ENCODE measurements at places on chromosomes 6 and 20. TPM values are rescaled to one million over a fixed set of nuclear protein-coding genes. Genes with fewer than 3 reads are reported as not detected.

DNA sequence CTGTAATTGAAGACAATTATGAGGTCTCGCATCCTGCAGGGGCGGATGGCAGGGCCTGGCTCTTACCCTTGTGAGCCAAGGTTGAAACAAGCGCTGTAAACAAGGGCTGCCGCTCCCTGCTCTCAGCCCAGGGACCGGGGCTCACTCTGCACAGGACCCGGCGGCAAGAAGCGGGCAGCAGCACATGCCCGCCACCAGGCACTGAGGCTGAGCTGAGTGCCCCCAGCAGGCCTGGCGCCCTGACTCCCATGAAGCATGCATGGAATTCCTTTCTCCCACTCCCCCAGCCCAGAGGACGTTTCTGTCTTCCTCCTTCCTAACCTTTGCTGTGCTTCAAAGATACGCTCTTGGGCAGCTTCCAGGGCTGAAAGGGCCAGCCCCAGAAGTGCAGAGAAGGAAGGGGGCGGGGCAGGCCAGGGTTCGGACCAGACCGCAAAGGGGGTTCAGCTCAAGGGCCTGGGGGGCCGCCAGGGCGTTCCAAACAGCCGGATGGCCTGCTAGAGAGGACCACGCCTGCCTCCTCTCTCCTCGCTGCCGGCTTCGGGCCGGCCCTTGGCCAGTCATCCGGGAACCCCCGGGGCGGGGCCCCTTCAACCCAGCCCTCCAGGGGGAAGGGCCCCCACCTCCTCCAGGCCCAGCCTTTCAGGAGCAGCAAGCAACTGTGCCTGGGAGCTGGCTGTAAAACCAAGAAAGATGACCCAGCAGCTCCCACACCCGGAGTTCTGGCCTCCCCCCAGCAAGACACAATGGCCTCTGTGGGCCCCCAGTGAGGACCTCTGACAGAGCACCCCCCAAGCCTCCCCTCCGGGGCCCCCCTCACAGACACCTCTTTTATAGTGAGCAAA is 109.9 kb downstream of the NOL4L start:
- peak; percentile 99 for DNase-seq

DNA sequence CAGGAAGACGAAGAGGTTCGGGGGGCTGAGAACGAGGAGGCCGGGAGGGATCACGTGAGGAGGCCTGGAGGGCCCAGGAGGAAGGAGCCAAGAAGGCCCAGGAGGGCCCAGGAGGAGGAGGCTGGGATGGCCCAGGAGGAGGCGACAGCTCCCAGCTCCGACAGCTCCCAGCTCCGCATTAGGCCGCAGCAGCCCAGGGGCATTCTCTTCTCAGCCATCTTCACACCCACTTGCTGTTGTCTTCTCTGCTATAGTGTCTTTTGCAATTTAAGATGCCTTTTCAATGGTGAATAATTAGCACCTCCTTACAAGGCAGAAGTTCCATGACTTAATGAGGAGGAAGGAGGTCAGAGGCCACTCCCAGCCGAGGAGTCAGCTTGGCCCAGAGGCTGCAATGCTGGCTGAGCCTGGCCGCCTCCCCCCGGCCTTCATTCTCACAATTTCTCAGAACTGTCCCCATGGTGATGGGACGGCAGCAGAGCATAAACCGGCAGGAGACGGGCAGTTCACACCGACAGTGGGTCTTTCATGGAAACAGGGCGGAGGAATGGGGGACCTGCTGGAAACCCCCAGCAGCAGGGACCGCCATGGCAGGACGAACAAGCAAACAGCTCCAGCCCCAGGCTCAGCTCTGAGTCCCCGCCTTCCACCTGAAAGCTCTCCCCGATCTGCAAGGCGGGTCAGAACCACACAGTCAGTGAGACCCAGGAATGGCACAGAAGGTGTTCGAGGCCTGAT is 45.1 kb downstream of the WDR27 start:
- no peak for DNase-seq

DNA sequence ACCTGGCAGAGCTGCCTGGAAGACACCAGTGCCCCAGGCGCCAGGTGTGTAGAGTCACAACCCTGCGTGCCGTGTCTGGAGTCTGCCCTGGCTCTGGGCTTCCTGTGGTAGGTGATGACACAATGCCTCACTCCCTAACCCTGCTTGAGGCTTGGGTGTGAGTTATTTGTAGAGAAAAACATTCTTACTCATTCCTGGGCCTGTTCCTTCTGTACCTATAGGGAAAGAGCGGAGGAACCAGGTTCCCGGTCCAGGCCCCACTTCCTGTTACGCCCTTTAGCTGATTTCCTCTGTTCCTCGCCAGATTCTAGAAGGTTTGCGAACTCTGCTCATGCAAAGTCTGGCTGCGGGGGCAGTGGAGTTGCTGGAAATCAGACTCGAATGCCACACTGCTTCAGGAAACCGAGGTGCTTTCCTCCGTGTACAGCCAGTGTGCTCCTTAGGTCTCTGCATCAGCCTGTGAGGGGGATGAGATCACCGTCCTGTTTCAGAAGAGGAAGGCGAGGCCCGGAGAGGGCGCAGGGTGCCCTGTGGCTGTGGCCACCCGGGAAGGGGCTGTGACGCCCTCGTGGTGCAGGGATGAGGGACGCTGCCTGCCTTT is 67.1 kb upstream of the DUSP22 start:
- no peak for DNase-seq

GRCh38 chr20:37777012-37777950 is 83.5 kb downstream of the CTNNBL1 start:
- no peak for DNase-seq

- DNase-seq, result no peak
Observed at GRCh38 chr20:38243709-38244020, 16.9 kb downstream of the KIAA1755 start.

DNA sequence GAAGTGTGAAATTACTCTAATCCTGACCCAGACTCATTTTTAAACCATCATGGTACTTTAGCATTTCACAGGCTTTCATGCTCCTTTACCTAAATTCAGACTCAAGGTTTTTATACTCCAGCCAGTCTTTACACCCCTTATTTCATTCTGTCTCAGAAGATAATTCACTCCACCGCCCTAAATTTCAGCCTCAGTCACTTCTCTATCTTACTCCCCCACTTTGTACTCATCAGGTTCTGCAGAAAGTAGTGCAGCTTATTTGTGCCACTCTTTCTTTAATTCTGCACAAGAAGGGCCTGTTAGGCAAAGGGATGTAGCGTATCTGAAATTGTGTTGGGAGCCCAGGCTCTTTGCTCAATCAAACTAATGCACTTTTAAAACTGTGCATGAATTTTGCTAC is 205.5 kb downstream of the ARHGAP18 start:
- no peak for DNase-seq

DNA sequence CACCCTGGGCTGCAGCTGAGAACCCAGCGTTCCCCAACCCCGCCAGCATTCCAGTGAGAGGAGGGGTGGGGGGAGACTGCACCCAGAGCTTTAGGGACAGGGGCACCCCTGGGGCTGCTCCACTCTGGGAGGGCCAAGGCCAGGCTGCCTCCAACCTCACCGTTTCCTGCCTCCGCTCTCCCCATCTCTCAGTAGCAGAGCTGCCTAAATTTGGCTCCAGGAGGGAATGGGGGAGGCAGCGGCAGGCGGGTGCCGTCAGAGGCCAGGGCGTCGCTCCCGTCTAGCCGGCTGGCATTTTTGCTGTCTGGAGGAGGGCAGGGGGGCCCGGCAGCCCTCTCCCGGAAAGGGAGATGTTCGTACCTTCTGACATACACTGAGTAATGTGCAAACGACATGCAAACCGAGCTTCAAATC is 46.6 kb downstream of the NOL4L start:
- no peak for DNase-seq

DNA sequence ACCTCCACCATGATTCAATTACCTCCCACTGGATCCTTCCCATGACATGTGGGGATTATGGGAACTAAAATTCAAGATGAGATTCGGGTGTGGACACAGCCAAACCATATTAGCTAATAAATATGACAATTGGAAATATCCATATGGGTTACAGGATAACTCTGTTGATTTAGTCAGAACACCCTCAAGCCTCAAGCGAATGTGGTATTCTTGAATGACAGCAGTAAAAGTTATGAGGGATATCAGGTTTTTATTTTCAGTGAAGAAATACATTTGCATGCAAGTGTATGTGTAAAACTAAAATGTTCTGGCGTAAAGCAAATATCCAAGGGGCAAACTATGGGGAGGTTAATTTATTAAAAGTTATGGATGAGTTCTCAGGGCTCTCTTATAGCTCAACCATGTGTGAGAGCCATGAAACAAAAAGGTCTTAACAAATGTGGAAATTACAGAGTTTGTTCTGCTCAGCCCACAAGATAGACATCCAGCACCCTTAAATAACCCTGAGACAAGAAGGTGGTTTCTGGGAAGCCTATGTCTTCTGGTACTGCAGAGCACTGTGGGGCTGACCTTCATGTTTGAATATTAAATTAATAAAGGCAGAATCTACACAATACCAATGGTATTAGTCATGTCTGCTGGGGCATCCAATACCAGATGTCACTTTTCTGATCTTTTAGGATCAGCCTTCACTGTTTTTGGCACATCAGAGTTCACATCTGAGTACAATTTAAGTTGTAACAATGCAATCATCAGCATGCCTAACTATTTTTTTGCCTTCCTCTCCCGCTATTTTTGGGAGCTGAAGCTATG is 370.5 kb upstream of the RSPO3 start:
- no peak for DNase-seq

DNA sequence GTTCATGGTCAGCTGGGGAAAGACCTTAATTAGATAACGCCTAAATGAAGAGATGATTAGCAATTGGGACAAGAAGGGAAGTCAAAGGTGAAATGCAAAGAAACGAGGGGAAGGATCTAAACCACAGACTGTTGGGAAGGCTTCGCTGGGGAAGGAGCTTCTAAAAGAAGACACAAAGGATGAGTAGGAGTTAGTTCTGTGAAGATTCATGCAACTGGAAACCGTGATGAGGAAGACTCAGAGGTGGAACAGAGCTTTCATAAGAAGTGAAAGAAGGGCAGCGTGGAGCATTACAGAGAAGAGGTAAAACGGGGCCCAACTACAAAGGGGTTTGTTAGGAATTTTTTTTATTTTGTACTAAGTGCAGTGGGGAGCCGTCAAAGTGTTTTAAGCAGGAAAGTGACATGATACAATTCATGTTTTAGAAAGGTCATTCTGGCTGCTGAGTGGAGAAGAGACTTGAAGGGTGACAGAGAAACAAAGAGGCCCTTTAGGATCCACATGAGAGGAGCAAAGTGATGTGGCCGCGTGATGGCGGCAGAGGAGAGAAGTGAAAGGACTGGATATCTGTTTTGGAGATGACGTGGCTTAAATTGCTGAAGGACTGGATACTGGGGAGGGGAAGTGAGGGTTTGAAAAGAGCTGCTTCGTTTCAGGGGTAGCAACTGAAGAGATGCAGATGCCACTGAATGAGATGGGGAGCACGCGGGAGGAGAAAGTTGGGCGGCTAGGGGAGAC is 33.6 kb downstream of the TTI1 start:
- DNase-seq, result no peak

GRCh38 chr6:154403788-154404187 is 47.2 kb upstream of the IPCEF1 start:
- peak; percentile 26 for DNase-seq

DNA sequence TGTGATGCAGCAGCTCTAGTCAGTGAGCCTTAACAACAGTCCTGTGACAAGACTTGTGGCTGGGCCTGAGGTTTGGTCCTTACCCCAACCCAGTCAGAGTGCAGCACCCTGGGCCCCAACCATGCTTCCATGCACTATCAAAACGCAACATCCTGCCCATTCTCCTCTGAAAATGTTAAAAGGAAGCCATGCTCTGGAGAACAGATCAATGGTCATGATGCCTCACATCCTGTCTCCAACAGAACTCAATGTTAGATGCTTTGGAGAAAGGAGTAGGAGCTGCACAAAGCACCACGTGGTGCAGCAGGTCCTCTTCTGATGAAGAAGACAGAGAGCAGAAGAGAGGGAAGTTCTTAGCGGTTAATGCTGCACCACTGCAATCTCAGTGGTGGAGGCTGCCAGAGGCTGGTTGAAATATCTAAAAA is 41.9 kb downstream of the TRAM2 start:
- DNase-seq, result no peak

DNA sequence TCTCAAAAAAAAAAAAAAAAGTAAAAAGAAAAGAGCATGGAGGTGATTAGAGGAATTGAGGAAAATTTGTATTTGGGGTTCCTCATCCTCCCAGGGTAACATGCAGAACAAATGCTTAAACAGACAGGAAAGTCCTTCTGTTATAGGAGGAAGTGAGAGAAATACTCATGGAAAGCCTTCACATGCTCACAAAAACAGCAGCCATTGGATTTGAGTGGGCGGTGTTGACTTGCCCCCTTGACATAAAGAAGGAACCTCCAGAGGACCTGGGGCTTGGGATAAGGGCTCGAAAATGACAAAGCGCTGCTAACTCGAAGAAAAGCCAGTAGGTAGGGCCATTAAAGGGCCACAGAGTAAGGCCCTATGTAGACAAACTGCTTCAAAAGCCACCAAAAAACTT is 17.5 kb upstream of the SAMHD1 start:
- DNase-seq, result no peak

DNA sequence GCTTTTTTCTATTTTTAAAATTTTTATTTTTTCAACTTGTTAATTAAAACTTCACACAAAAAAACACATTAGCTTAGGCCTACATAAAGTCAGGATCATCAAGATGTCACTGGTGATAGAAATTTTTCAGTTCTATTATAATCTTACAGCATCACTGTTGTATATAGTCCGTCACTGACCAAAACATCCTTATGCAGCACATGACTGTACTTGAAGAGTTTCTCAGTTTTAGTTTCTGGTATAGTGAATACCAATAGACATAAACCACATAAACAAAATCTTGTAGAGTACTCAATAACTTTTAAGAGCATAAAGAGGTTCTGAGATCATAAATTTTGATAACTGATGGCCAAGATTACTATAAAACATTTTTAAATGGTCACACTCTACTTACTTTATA is 71.8 kb downstream of the ASCC3 start:
- DNase-seq, result no peak

DNA sequence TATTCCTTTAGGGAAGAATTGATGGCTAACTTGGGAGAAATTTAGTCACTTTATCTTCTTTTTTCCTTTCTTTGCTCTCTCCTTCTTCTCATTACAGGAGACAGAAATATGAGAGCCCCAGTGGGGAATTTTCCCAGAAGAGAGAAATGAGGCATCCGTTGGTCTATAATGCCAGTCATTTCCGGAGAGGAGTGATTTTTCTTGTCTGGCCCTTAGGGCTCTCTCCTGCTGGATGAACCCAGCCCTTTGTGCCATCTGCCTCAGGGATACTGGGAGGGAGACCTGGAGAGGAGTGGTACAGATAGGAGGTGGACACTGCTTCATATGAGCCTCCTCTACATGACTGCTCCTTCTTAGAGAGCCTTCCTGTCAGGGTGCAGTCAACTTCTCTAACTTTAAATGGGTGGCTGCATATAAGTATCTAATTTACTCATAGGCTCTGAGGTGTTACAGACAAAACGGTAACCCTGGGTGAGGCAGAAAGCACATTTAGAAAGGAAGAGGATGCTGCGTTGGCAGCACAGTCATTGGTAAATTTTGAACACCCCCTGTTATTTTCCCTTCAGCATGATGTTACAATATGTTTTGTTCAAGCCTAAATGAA is 21.9 kb downstream of the RIMS1 start:
- no peak for DNase-seq

The HEY2 gene
- total RNA-seq, result 3.2 TPM

The PGC gene
- not detected for total RNA-seq

The NCOA6 gene
- 2.2 TPM for total RNA-seq

The BMP5 gene
- total RNA-seq, result not detected

The TRIM31 gene
- total RNA-seq, result 3.0 TPM

The VAPB gene
- total RNA-seq, result 29.1 TPM

The HTR1B gene
- not detected for total RNA-seq

The FILIP1 gene
- not detected for total RNA-seq

All from Caki2 (cell line).